GM18507 (cell line): ENCODE measurements at places on chromosomes 16 and 17.
A peak's percentile ranks its signal among the peaks of the same experiment; 100 is the strongest.

- DNase-seq, result no peak
Observed at GRCh38 chr17:50558091-50558490, 2.4 kb upstream of the CACNA1G start.

GRCh38 chr16:66275775-66276428, 90.6 kb upstream of the CDH5 start:
- DNase-seq, result peak; percentile 17

DNA sequence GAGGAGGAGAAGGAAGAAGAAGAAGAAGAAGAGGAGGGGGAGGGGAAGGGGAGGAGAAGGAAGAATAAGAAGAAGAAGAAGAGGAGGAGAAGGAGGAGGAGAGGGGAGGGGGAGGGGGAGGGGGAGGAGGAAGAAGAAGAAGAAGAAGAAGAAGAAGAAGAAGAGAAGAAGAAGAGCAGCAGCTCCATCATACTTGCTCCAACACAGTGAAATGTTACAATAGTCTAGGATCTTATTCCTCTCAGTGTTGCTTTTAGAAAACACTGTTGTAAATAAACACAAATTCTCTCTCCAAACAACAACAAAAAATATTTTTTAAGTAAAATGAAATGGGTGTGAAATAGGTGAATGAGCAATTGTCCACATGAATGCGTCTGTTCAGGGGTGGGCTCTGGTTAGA, 126.6 kb upstream of the KCNJ16 start:
- DNase-seq, result no peak

- DNase-seq, result no peak
Observed at GRCh38 chr16:85089525-85089924, 22.7 kb downstream of the CIBAR2 start.

DNA sequence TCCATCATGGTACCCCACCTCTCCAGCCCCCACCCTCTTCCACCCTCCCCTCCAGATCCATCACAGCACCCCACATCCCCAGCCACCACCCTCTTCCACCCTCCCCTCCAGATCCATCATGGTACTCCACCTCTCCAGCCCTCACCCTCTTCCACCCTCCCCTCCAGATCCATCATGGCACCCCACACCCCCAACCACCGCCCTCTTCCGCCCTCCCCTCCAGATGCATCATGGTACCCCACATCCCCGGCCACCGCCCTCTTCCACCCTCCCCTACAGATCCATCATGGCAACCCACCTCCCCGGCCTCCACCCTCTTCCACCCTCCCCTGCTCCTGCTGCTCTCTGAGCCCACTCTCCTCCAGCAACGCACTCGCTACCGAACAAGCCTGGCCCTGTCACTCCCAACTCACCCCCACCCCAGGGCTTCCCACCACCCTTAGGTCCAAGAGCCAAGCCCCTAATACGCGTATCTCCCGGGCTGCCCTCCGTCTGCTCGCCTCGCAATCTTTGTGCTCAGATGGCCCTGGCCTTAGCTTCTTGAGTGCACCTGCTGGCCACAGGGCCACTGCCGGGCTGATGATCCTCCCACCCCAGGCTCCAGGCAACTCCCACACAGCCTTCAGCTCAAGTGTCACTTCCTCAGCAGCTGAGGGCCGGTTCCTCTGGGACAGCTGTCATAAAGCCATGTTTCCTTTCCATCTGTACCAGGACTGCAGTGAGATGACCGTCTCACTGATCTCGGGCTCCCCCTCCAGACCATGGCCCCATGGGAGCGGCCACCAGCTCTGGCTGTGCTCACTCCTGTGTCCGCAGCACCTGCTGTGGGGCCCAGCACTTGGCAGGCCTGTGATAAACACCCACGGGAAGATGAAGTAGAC, 25.5 kb downstream of the KDM8 start:
- no peak for DNase-seq

DNA sequence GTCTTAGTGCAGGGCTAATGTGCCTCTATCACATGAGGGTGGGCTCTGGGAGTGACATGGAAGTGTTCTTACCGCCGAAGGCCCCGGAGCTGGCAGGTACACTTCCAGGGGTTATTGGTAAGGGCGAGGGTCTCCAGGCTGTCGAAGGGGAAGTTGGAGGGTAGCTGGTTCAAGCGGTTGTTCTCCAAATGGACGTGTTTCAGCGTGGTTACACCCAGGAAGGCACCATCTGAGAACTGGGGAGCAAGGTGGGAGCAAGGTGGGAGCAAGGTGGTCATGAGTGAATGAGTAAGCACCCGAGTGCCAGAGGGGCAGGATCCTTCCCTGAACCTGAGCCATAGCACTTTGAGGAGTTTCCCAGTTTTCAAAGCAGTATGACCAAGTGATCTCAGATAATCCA, 3.0 kb downstream of the CHAD start:
- DNase-seq, result no peak

GRCh38 chr17:49287481-49287880, 56.9 kb upstream of the PHOSPHO1 start:
- no peak for DNase-seq

GRCh38 chr17:68292689-68293040, 1.4 kb downstream of the ARSG start:
- DNase-seq, result no peak

- DNase-seq, result no peak
Observed at GRCh38 chr17:82231562-82232321, 2.9 kb downstream of the SLC16A3 start.

GRCh38 chr17:69851736-69852135, 223.3 kb upstream of the KCNJ16 start:
- no peak for DNase-seq

DNA sequence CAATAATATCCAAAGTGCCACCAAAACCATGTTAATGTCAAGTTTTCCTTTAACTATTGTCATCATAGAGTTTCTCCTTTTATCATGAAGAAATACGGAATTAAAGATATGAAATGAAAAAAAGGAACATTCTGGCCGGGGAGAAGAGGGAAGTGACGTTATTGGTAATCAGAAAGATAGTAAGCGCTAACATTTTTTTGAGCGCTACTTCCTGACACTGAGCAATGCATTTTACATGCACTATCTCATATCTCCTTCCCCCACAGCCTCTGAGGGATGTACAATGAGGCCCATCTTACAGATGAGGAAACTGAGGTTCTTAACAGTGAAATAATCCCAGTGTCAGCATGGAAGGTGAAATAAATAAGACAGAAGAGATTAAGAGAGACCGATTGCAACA, 410.9 kb downstream of the SOX9 start:
- no peak for DNase-seq

- no peak for DNase-seq
Observed at GRCh38 chr16:16073001-16073545, 123.7 kb downstream of the ABCC1 start.
